ENCODE measurements at places on chromosomes 2 and 18.

DNA sequence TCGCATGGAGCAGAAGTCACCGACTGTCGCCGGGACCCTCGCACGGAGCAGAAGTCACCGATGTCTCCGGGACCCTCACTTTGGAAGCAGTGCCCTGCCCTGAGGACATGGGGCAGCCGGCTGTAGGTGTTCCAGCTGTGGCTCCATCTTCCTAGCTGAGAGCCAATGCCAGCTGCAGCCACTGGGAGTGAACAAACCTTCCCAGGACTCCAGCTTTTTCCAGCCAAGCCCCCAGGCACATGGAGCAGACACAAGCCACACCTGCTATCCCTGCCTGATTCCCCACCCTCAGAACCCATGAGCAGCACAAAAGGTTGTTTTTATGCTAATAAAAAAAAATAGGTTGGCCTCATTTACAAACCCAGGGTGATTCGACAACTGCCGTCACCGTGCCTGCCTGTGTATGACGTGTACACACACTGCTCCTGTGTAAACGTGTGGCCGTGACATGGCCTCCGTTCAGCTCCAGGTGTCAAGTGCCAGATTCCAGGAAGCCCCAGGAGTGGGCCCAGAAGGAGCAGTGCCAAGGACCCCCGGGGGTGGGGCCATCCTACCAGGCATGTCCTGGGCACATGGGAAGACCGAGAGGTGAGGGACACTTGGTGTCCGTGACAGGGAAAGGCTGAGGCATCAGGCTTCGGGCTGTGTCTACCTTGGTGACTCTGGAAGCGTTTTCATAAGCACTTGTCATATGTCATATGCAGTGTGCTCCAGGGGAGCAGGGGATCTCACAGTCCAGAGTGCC, 91.5 kb downstream of the EIPR1 start:
- no peak for DNase-seq

GRCh38 chr2:26396734-26397298, 4.9 kb upstream of the DRC1 start:
- DNase-seq = no peak

GRCh38 chr2:101782427-101782792, 84.9 kb downstream of the MAP4K4 start:
- no peak for DNase-seq

DNA sequence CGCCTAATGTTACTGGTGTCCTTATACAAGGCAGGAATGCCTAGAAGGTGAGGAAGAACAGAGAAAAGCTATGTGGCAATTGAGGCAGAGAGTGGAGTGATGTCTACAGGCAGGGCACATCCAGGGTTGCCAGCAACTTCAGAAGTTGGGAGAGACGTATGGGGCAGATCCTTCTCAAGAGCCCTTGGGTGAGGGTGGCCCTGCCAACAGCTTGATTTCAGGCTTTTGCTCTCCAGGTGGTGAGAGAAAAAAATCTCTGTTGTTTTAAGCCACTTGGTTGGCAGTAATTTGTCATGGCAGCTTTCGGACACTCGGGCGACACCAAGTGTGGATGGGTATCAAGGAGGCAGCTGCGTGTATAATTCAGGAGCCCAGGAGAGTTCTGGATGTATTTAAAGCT, 217.4 kb upstream of the SMIM21 start:
- no peak for DNase-seq

- DNase-seq = no peak
These were observed at the start of gene FLACC1 for GRCh38 chr2:201357221-201357620. FLACC1 (minus strand) TSS chr2:201357345; CDS start chr2:201351404, 5,941 bp downstream.

DNA sequence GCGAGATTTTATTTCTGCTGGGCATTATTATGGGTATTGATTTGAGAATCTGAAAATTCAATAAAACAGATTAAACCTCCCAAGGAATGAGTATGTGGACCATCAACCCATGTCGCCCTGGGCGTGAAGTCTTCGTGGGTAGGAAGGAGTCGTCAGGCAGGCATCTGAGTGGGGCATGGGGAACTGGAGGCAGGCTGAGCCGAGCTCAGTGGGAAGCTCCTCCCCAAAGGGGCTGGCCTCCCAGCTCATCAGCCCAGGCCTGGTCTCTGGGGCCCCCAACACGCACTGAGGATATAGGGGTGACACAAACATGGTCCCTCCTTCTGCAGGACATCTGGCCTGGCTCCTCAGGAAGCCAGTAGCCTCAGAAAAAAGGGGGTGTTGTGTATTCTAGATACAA, 265.2 kb downstream of the TFCP2L1 start:
- no peak for DNase-seq

DNA sequence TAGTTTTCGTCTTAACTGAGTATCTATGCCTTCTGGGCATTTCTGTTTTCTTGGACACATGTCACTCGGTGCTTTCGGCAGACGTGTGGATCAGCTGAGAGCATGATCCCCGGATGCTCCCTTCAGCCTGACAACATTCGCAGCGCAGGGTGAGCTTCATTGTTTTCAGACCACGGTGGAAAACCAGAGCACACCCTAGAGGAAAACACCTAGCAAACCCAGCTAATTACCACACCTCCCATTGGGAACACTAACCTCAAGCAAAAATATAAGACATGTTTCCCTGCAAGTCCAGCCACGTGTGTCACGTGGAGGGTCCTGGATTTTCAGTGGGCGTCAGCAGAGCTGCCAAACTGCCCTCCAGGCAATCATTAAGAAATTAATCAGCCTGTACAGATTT, 31.0 kb downstream of the ANKRD29 start:
- no peak for DNase-seq

DNA sequence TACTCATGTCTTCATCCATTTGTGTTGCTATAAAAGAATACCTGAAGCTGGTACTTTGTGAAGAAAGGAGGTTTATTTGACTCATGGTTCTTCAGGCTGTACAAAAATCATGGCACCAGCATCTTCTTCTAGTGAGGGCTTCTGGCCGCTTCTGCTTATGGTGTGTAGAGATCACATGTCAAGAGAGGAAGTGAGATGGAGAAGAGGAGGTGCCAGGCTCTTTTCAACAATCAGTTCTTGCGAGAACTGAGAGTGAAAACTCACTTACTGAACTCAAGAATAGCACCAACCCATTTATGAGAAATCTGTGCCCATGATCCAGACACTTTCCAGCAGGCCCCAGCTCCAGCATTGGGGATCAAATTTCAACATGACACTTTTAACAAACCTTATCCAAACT, 30.0 kb upstream of the BARD1 start:
- DNase-seq = no peak

DNA sequence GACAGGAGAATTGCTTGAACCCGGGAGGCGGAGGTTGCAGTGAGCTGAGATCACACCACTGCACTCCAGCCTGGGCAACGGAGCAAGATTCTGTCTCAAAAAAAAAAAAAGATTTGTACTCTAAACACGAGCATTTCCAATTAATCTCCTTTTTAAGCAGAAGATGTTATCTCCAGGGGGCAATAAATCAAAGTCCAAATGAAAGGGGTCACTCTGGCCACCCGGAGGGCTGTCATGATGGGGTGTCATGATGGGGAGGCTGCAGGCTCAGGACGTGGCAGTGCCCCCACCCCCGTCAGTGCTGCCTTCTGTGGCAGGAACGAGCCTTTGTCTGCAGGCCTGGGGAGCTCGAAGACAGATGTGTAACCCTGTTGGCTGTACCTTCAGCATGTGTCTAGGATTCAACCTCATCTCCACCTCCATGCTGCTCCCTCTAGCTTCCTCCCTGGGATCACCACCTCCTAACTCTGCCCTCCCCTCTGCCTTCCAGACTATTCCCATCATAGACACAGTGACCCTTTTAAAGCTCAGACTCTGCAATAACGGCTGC, 76.9 kb upstream of the YWHAQ start:
- no peak for DNase-seq

DNA sequence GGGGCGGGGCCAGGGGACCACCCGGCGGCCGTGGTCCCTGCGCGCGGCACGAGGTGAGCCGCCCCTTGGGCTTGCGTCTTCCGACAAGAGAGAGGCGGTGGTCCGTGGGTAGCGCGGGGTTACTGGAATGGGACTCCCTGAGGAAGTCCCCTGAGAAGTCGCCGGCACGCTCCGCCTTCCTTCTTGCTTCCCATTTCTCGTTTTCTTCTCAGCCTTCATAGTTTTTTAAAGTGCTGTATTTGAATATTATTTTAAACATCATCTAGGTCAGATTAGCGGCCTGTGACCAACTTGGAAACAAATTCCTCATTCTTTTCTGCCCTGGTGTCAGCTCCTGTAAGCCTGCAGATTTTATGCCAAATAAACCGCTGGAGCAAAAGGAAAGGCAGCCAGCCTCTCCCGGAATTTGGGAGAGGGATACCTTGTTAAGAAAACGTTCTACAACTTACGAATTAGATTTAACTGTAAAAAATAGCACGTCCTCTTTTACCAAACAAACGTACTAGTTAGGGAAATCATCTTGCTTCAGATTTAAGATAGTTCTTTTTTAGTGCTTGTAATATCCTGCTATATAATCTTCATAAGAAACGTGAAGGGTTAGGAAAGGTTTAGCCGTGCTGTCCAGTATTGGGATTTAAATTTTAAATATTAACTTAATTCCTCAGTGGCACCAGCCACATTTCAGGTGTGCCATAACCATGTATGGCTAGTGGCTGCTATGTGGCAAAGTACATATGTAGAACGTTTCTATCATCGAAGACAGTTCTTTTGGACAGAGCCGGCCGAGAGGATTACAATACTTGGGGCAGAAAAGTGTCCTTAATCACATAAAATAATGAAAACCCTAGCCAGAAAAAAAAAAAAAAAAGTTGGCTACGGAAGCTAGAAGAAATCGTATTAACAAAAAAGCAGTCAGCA, 628 bp upstream of the PTPN2 start:
- DNase-seq = no peak

GRCh38 chr2:118264232-118264990, 176.1 kb downstream of the INSIG2 start:
- no peak for DNase-seq

DNA sequence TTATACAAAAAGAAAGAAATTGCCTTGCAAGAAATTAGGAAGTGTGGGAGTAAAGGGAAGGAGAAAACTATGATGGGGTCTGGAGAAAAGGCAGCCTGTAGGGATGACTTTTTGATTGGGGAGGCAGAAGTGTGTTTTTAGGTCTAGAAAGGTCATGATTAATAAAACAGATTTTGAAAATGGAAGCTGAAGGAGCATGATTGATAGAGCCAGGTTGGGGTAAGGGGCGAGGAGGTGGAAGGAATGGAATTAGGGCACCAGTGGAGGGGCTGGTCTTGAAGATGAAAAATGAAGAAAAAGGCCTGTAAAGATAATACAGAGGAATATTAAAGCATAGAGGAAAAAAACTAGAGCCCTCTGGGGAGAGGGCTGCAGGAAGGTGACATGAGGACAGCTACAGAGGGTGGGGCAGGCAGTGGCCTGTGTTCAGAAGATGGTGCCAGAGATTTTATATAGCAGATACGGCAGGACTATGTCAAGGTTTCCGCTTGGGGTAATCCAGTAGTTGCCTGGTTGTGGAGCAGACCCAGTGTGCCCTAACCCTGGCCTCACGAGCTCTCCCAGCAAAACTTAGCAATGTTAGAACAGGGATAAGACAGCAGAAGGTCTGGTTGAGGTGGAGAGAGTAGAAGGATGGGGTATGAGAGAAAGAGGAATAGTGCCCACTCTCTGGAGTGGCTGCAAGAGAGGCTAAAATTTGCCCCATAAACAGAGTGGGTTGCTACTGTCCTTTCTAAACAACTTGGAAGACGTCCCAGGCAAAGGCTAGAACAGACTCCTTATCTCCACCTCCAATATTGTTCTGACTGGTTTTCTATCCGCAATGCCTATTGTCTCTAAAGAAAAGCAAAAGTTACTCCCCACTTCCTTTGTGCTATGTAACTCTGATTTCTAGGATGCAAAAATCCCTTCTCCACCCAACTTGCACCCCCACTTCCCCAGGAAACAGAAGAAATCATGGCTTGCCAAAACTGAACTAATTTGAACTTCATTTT, 287.3 kb downstream of the AGPS start:
- DNase-seq = no peak

GRCh38 chr2:111071600-111072171, 49.0 kb upstream of the BCL2L11 start:
- peak; percentile 39 for DNase-seq

- no peak for DNase-seq
These were observed 17.8 kb upstream of the TCF4 start for GRCh38 chr18:55605733-55606338.

- no peak for DNase-seq
These were observed 145.4 kb upstream of the LYPD6 start for GRCh38 chr2:149184991-149185390.

Measured in GM04504 (cell line).